M059J (cell line): ENCODE measurements at places on chromosomes 16 and 17. TPM values are rescaled to one million over a fixed set of nuclear protein-coding genes. Genes with fewer than 3 reads are reported as not detected.

TBC1D3C gene
- 1.1 and 1.7 TPM in 2 replicates for total RNA-seq

FUS gene
- 22.4 and 29.3 TPM in 2 replicates for total RNA-seq

KRTAP4-4 gene
- not detected in 2 replicates for total RNA-seq

C17orf67 gene
- 0.32 TPM in 1 of 2 replicates, not detected in the other for total RNA-seq

GUCY2D gene
- not detected in 2 replicates for total RNA-seq

PRSS8 gene
- 0.20 TPM in 1 of 2 replicates, not detected in the other for total RNA-seq

COX4I1 gene
- 473 and 552 TPM in 2 replicates for total RNA-seq

SETD6 gene
- total RNA-seq, result 7.5 and 11.0 TPM in 2 replicates

PYY gene
- total RNA-seq, result not detected in 2 replicates

FADS6 gene
- not detected in 2 replicates for total RNA-seq

SYNGR3 gene
- total RNA-seq, result 3.4 and 7.1 TPM in 2 replicates

TEX19 gene
- total RNA-seq, result 0.05 TPM in 1 of 2 replicates, not detected in the other

ESRP2 gene
- not detected in 2 replicates for total RNA-seq

ADORA2B gene
- 20.8 and 24.7 TPM in 2 replicates for total RNA-seq

FSCN2 gene
- total RNA-seq, result 0.69 TPM in 1 of 2 replicates, not detected in the other

SLC9A5 gene
- 0.62 and 1.3 TPM in 2 replicates for total RNA-seq

MYH13 gene
- total RNA-seq, result 0.02 TPM in 1 of 2 replicates, not detected in the other

- no peak for DNase-seq
Measured at GRCh38 chr17:69810326-69810965, 264.6 kb upstream of the KCNJ16 start.

DNA sequence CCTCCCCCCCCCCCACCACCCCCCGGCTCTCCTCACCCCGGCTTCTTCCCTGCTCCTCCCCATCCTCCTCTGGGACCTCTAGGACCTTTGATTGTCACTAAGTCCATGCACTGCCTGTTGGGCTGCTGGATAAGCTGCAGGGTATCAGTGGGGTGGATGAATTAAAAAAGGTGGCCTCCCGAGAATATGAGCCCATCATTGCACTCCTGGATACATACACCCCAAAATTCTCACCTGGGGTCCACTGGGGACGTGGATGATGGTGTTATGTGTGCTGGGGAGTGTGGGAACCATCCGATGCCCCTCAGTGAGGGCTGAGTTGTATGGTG, 88.8 kb downstream of the IRF8 start:
- DNase-seq, result no peak

- no peak for DNase-seq
Measured at GRCh38 chr16:84607694-84608093, 10.2 kb downstream of the COTL1 start.

DNA sequence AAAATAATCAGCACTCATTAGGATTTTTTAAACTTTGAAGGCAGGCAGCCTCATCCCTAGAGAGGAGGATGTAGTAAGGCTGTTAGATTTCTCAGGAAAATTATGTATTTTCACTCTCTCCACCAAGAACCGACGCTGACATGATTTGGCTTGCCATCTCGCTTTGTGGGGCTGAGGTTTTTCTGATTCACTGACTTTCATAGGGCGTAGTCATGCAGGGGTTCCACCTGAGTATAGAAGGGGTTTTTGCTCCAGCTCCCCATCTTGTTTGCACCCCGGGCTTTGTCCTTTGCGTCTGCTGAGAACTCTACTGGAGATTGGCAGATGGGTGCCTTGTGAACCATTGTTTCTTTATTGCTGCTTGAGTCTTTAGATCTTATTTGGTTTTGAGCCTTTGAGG, 20.2 kb downstream of the TOM1L1 start:
- no peak for DNase-seq

DNA sequence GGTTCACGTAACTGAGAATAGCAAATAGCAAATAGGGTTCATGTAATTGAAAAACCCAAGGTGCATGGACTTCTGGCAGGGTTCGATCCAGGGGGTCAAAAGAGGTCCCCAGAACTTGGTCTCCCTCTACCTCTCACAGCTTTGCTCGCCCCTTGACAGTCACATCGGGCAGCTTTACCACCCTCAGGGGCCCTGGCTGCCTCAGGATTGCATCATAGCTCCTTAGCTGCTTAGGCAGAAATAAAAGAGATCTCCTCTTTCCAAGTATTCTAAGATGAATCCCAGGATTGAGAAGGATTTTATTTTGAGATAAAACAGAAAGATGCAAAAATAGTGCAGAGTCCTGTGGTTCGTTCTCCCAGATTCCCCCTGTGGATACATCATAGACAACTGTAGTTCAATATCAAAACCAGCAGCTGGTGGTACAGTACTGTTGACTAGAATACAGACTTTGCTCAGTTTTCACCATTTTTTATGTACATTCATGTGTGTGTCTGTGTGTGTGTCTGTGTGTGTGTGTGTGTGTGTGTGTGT, 12.8 kb downstream of the ADGRG3 start:
- DNase-seq, result no peak

DNA sequence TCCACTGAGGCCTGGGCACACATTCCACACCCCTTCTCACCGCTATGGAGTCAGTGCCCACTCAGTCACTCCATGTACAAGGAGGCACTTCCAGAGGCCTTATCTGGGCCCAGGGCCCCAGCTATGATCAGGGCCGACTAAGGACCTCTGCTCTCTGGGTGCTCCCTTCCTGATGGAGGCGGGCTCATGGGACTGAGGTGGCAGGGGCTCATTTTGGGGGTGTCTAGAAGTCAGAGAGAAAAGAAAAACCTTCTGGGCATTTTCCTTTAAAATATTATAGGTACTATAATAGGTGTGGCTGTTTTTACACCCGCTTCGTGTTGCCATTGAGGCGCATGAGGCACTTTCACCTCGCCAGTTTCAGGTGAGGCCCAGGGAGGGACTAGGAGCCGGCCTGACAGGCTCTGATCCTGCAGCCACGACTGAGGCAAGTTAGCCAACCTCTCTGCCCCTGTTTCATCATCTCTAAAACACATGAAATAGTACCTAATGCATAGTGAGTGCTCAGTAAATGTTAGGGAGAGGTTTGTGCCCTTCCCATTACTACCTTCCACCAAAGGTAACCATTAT, 14.4 kb downstream of the B9D1 start:
- no peak for DNase-seq

- DNase-seq, result no peak
Measured at GRCh38 chr16:25735645-25736044, 43.9 kb downstream of the HS3ST4 start.

DNA sequence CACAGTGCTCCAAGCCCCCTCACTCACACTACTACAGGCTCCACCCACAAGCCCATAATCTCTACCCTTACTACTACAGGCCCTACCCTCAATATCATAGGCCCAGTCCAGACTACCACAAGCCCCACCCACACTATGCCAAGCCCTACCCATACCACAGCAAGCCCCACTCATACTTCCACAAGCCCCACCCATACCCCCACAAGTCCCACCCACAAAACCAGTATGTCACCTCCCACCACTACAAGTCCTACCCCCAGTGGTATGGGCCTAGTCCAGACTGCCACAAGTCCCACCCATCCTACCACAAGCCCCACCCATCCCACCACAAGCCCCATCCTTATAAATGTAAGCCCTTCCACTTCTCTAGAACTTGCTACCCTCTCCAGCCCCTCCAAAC, 13.8 kb downstream of the RIPOR1 start:
- peak; percentile 62 for DNase-seq

GRCh38 chr16:51161440-51162195, 10.5 kb upstream of the SALL1 start:
- DNase-seq, result peak; percentile 87

- no peak for DNase-seq
Measured at GRCh38 chr16:80954985-80955384, 51.7 kb downstream of the CMC2 start.

- DNase-seq, result no peak
Measured at GRCh38 chr16:11791144-11791828, 5.8 kb downstream of the ZC3H7A start.

GRCh38 chr17:10117581-10118001, 80.8 kb downstream of the GAS7 start:
- DNase-seq, result no peak

GRCh38 chr16:89581045-89581695, 5.6 kb downstream of the CPNE7 start:
- peak; percentile 98 for DNase-seq

- no peak for DNase-seq
Measured at GRCh38 chr17:74528491-74529199, 2.6 kb downstream of the CD300LB start.

DNA sequence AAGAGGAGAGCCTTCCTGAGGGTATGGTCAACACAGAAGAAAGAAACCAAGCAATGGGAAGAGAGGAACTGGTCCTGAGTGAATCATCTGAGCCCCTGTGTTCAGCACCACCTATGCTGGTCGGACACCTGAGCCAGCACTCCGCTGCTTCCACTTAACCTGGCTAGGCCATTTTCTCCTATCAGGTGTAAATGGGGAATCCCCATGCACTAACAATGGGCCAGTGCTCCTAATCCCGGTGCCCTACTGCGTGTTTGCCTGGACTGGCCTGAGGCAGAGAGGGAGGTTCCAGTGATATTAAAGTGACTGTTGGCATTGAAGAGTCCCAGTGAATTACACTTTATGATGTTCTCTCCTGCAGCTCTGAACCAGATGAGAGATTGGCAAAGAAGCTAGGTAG, 34.4 kb upstream of the XYLT2 start:
- no peak for DNase-seq

DNA sequence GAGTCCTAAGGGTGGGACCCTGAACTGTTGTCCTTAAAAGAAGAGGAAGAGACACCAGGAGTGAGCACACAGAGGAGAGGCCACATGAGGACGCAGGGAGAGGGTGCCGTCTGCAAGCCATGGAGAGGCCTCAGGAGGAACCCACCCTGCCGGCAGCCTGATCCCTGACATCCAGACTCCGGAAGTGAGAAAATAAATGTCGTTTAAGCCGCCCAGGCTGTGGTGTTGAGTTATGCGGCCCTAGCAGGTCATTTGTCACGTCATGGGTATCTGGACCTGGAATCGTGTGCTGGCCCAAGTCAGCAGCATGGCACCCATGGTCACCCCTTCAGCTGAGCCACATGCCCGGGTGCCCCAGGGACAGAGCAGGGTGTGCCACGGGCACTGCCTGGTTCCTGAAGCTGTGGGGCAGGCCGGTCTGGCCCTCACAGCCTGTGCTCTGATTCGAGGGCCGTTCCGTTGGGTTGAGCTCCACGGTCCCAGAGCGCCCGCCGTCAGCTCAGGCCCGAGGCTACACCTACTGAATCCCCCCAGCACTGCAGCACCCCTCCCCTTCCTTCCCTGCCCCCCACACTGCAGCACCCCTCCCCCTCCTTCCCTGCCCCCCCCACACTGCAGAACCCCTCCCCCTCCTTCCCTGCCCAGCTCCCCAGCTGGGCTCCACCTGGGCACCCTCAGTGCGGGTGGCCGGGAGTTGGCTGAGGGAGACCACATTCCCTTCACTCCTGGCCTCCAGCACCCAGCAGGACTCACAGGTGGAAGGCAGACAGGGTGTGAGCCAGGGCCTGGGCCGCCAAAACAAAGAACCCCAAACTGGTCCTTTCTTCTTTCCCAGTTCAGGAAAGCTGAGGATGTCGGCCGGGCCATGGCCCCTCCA, 2.7 kb upstream of the CCDC57 start:
- DNase-seq, result no peak

- DNase-seq, result peak; percentile 61
Measured at GRCh38 chr16:49644145-49644463, 211.8 kb downstream of the ZNF423 start.

DNA sequence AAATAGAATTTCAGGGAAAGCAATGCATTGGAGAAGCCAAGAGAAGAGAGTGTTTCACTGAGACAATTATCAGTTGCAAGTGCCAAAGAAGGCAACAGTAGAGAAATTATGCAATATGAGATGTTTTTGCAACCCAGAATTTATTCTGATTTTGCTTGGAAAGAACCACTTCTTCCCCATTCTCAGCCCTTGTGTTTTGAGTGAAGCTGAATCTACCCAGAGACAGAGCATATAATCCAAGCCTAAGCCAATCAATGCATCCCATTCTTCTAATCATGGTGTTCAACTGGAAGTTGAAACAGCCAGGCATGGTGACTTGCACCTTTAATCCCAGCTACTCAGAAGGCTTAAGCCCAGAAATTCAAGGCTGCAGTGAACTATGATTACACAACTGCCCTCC, 6.9 kb upstream of the SCNN1G start:
- no peak for DNase-seq
